ENCODE measurements at places on chromosomes 5 and 9. TPM values are rescaled to one million over a fixed set of nuclear protein-coding genes. Genes with fewer than 3 reads are reported as not detected.

Gene KIAA0825
- 9.3 TPM for polyA plus RNA-seq

Gene OGN
- 13.1 TPM for polyA plus RNA-seq

Gene PLCXD3
- 9.7 TPM for polyA plus RNA-seq

Gene UNC13B
- polyA plus RNA-seq = 6.6 TPM

Gene MYOZ3
- 0.99 TPM for polyA plus RNA-seq

Gene LURAP1L
- polyA plus RNA-seq = 3.6 TPM

Gene ODF2
- 12.3 TPM for polyA plus RNA-seq

Gene SLC25A2
- polyA plus RNA-seq = not detected

Gene TERT
- polyA plus RNA-seq = not detected

Gene EQTN
- 15.1 TPM for polyA plus RNA-seq

Gene IFNA7
- not detected for polyA plus RNA-seq

Gene CENPK
- polyA plus RNA-seq = 25.0 TPM

Gene C9
- polyA plus RNA-seq = 0.08 TPM

Gene CCL27
- polyA plus RNA-seq = 0.66 TPM

Gene MRPL22
- polyA plus RNA-seq = 209 TPM

Gene SMARCA2
- 113 TPM for polyA plus RNA-seq

Gene AMBP
- not detected for polyA plus RNA-seq

Gene PALM2AKAP2
- polyA plus RNA-seq = 1.7 TPM

Gene PCA3
- polyA plus RNA-seq = 3.6 TPM

Gene C5orf52
- not detected for polyA plus RNA-seq

Gene SPINK6
- polyA plus RNA-seq = 2,131 TPM

Gene SLC25A48
- polyA plus RNA-seq = not detected

Gene SMIM33
- polyA plus RNA-seq = not detected

Gene FBN2
- 0.03 TPM for polyA plus RNA-seq

Gene SPATA31E1
- not detected for polyA plus RNA-seq

Gene OR1Q1
- not detected for polyA plus RNA-seq

Gene GPR151
- not detected for polyA plus RNA-seq

Gene GRIA1
- 86.1 TPM for polyA plus RNA-seq
